ENCODE measurements at places on chromosomes 7 and 10. TPM values are rescaled to one million over a fixed set of nuclear protein-coding genes. Genes with fewer than 3 reads are reported as not detected.

Gene DENND2A
- total RNA-seq: not detected

Gene FBXO24
- total RNA-seq: 1.7 TPM

Gene PAX4
- total RNA-seq: not detected

Gene CDC14C
- total RNA-seq: not detected

Gene PRSS37
- not detected for total RNA-seq

Gene PAX2
- total RNA-seq: not detected

Gene SH2D4B
- total RNA-seq: 0.26 TPM

Gene TLX1
- not detected for total RNA-seq

Gene PDE1C
- not detected for total RNA-seq

Gene LIPN
- not detected for total RNA-seq

Gene PRLHR
- not detected for total RNA-seq
